ENCODE measurements at places on chromosomes 2 and 18.

DNA sequence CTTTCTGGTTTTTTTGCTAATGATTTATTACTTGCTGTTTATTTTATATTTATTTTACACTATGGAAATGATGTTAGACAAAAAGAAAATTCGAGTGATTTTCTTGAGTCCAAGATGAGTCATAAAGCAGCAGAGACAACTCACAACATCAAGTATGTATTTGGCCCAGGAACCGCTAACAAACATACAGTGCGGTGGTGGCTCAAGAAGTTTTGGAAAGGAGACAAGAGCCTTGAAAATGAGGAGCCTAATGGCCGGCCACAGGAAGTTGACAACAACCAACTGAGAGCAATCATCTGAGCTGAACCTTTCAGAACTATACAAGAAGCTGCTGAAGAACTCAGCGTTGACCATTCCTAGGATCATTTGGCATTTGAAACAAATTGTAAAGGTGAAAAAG, 594.1 kb downstream of the SATB2 start:
- ATAC-seq, result no peak

GRCh38 chr18:73119574-73119973, 251.8 kb upstream of the NETO1 start:
- ATAC-seq, result no peak

GRCh38 chr2:153823880-153824279, 47.8 kb upstream of the GALNT13 start:
- ATAC-seq, result no peak

DNA sequence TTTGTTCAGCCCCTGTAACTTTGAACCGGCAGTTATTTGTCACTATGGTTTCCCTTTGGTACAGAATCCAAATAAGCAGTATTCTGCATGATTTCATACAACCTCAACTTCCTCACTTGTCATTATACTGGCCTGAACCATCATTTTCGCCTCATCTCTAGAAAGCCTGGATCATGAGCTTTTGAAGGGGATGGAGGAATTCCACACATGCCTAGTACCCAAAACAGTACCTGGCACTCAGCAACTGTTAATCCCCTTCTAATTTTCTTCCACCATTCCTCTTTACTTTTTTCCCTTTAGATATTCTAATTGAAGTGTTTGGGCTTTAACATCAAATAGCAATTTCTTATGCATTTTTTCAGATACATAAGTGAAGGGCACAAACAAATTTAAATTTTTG, 1574.4 kb upstream of the NXPH2 start:
- ATAC-seq, result no peak

DNA sequence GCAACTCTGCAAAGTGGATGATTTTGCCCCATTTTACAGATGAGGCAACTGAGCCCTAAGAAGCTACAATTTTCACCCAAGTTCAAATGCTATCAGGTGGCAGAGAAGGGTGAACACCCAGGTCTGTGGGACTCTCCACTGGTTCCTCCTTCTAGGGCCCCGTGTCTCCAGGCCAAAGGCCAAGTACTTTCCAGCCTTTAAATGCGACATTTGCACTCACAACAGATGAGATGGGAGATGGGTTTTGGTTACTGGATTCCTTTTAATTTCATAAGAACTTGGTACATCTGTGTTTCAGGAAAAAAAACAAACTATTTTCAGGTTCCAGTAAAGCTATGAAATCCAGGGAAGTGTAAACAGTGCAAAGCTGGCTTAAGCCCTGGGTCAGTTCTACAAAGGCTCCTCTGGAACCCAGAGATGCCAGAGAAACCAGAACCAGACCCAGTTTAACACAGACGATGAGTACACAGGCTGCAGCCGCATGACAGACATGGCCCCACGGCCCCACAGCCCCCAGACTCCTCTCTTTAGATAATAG, 361.7 kb downstream of the ANAPC1 start:
- ATAC-seq, result peak; percentile 86

DNA sequence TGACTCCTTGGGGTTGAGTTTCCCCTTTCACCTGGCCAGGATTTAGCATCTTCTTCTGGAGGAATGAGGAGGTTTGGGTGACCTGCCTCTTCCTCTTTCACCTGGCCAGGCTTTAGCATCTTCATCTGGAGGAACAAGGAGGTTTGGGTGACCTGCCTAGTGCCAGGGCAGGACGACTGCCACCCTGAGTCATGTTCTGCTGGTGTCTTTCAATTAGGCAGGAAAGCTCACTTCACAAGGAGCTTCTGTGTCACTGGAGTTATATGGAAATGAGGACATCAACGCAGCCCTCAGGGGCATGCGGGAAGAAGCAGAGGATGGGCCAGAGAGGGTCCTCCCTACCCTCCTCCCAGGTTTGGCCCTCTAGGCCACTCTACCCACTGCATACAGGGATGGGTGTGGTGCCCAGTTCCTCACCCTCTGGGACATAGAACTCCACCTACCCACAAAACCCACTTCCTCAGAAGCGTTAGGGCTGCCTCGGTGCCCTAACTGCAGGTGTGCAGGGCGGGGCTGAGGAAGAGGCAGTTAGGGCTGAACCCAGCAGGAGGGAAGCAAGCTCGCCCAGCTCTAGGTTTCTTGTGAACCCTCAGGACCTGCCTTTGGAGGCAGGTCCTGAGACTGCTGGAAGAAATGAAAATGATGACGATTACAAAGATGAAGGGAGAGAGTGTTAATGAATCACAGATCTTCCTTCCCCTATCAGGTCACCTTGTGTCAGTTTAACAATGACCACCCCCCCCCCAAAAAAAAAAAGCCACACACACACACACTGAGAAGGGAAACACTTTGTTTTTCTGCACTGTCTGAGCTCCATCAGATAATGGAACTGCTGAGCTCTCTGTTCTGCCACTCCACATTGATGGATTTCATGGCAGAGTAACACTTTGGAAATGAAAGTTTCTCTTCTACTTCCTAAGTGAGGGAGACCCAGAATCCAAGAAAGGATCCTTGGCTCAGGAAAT, 71.0 kb downstream of the ARL4C start:
- peak; percentile 47 for ATAC-seq

- no peak for ATAC-seq
These were observed 198.9 kb upstream of the RND3 start for GRCh38 chr2:150686391-150686790.

DNA sequence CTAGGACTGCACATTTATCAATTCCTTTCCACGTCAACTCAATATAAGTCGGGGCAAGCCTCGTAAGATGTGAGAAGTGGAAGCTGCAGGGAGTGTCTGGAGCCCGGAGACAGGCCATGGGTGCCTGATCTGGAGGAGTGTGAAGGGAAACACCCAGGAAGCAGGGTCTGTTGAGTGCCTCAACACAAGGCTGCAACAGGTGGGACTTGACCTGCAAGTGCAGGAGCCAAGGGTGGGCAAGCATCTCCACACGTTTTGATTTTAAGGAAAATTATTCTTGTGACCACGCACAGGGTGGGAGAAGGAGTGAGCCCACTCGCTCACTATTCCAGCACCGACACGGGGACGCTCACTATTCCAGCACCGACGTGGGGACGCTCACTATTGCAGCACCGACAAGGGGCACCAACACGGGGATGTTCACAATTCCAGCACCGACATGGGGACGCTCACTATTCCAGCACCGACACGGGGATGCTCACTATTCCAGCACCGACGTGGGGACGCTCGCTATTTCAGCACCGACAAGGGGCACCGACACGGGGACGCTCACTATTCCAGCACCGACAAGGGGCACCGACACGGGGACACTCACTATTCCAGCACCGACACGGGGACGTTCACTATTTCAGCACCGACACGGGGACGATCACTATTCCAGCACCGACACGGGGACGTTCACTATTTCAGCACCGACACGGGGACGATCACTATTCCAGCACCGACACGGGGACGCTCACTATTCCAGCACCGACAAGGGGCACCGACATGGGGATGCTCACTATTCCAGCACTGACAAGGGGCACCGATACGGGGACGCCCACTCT, 197.3 kb downstream of the EIPR1 start:
- peak; percentile 41 for ATAC-seq

GRCh38 chr18:52353589-52353988, 13.6 kb downstream of the DCC start:
- ATAC-seq, result no peak

GRCh38 chr2:43559391-43560230, 36.2 kb downstream of the THADA start:
- no peak for ATAC-seq

DNA sequence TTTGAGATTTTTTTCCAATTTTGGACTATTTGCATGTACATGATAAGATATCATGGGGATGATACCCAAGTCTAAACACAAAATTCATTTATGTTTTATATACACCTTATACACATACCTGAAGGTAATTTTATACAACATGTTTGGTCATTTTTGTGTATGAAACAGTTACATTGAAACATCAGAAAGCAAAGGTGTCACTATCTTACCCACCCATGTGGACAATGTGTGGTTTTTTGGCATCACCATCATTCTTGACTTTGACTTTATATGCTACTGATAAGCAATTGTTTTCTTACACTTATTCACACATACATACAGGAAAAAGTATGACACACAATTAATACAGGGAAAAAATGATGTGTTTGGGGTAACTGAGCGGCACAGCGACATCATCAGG, 51.0 kb upstream of the ACVR1 start:
- no peak for ATAC-seq

GRCh38 chr2:206392118-206392517, 51.2 kb upstream of the ADAM23 start:
- ATAC-seq, result no peak

GRCh38 chr2:184920451-184920965, 322.2 kb downstream of the ZNF804A start:
- no peak for ATAC-seq

- no peak for ATAC-seq
These were observed 1.1 kb downstream of the HNRNPLL start for GRCh38 chr2:38601463-38602135.

GRCh38 chr2:103445347-103445746, 683.5 kb downstream of the TMEM182 start:
- no peak for ATAC-seq

GRCh38 chr18:11268741-11269233, 119.4 kb upstream of the PIEZO2 start:
- ATAC-seq, result peak; percentile 60

- ATAC-seq, result no peak
These were observed 125.5 kb downstream of the EN1 start for GRCh38 chr2:118721817-118722551.

Data from gastroesophageal sphincter (tissue), 4 donors.